ENCODE measurements at places on chromosomes 5 and 9. TPM values are rescaled to one million over a fixed set of nuclear protein-coding genes. Genes with fewer than 3 reads are reported as not detected.

Gene PCDHGA9
- total RNA-seq = 2.2 TPM

Gene IL3
- total RNA-seq = not detected

Gene ECSCR
- 2.2 TPM for total RNA-seq

DNA sequence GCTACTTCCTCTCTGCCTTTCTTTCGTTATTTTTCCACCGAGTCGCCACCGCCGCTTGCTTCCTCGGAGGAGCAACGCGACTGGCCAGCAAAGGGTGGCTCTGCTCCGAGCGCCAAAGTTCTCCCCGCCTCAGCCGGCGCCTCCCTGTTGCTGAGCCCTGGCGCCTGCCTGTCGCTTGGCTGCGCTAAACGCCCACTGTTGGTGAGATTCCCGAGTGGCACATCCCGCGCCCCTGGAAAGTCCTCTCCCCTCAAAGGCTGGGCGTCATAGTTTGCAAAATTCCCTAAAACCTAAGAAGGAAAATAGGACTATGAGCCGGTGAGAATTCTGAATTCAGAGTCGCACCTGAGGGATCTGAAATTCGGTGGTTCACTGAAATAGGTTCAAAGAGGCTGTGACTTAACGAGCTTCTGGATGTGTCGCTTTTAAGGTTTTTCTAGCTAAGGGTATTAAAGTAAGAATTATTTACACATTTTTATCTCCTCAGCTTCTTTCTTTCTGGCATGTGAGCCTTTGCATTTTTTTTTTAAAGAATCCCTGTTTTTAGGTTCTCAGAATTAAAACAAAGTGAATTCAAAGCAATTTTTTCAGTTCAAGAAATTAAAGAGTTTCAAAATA is at the start of gene GRIN3A:
TSS of gene GRIN3A (minus strand) at position 82 of the 618 bp plus-strand sequence. CDS start 668 bp downstream, outside the sequence.
- DNase-seq = peak; percentile 30

- DNase-seq = no peak
These were observed 85.7 kb upstream of the GRIA1 start for GRCh38 chr5:153404747-153405146.

GRCh38 chr5:17187786-17188170 is 29.7 kb upstream of the BASP1 start:
- no peak for DNase-seq

DNA sequence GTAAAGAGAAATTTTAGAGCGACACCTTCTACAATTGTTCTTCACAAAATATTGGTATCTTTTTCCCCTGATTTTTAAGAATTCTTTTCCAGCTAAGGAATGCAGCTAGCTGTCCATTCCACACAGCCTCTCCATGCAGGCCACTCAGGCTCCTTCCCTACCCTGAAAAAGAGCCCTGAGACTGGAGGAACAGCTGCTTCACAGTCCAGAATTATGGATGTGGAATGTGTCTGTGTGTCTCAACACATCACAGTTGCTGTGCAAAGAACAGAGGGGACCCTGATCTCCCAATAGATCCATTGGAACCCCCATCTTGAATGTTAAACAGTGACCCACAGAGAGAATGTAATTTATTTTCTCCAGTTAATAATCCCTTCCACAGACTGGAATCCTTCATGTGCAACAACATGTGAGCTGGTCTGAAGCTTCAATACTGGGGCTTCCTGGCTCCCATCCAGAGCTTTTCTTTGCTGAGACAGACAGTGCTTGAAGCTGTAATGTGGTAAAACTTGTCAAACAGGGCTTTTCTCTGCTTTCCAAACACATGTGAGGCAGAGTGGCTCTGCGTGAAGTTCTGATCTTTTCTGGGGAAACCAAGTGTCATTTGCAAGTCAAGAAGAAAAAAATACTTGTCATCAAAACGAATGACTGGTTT is 53.3 kb upstream of the SMC5 start:
- DNase-seq = no peak

DNA sequence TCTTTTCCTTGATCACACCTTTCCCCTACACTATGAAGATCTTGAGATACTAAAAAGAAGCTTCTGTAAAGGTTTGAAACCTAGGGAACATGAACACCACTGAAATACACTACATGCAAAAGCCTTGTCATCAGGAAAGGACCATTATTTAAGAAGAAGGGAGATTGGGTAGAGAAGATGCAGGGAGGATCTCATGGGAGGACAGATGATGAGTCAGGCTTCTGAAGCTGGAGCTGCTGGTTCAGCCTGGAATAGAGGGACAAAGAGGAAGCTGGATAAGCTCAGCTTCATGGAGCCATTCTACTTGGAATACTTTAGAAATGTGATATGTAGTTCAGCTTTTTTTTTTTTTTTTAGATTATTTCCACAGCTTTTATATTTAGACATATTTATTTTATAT is 169.8 kb downstream of the MAN2A1 start:
- DNase-seq = no peak

- DNase-seq = no peak
These were observed 141.0 kb downstream of the CDK5RAP2 start for GRCh38 chr9:120438836-120439546.

- DNase-seq = no peak
These were observed 101.6 kb upstream of the PCA3 start for GRCh38 chr9:76662476-76663281.

GRCh38 chr9:31272456-31273295 is 1111.8 kb upstream of the ACO1 start:
- peak; percentile 45 for DNase-seq

- DNase-seq = no peak
These were observed 719.2 kb upstream of the CTNND2 start for GRCh38 chr5:12623408-12623807.

DNA sequence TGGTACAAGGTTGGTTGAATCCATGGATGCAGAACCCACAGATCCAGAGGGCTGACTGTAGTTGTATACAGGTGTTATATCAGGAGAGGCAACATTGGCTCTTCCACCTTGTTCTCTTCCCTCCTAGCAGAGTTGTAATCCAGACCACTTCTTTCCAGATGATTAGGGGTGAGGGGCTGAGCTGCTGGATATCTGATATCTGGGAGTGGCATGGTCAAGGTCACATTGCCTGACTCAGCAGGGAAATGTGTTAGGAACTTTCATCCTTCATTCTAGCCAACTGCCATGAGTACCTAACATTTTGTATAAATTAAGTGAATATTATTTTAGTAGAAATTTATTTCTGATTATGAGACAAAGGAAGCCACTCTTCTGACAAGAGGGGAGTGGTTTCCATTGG is 7.3 kb downstream of the DAPK1 start:
- DNase-seq = no peak

GRCh38 chr5:151591144-151591819 is at the start of gene FAT2:
TSS of gene FAT2 (minus strand) at chr5:151591331. CDS start at chr5:151568931, 22,400 bp downstream.
- no peak for DNase-seq
